Amniotic epithelial cell (primary cell): ENCODE measurements at places on chromosomes 4 and X.

GRCh38 chr4:8570201-8570600, 10.0 kb upstream of the GPR78 start:
- DNase-seq: no peak

- DNase-seq: no peak
Observed at GRCh38 chr4:102454268-102454667, 46.9 kb upstream of the NFKB1 start.

- peak; percentile 59 for DNase-seq
Observed at GRCh38 chr4:10456595-10457254, 501 bp downstream of the ZNF518B start.

DNA sequence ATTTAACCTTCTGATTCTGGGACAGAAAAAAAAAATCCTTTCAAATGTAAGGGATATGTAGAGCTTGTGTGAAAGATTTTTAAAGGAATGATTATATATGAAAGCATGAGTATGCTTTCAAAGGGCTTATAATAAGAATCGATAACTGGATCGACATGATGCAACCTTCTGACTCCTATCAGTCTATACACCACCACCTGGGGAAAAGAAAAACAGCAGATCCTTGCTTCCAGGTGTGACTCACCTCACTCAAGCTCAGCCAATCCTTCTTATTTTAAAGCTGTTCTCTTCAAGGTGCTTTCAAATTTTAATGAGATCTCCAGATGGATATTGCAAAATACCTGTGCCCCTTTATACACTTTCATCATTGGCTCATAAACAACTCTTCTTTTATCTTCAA, 102.1 kb upstream of the EDNRA start:
- DNase-seq: no peak

GRCh38 chr4:176044589-176044951, 21.1 kb upstream of the WDR17 start:
- no peak for DNase-seq

GRCh38 chr4:84378356-84378755, 120.7 kb downstream of the NKX6-1 start:
- no peak for DNase-seq

DNA sequence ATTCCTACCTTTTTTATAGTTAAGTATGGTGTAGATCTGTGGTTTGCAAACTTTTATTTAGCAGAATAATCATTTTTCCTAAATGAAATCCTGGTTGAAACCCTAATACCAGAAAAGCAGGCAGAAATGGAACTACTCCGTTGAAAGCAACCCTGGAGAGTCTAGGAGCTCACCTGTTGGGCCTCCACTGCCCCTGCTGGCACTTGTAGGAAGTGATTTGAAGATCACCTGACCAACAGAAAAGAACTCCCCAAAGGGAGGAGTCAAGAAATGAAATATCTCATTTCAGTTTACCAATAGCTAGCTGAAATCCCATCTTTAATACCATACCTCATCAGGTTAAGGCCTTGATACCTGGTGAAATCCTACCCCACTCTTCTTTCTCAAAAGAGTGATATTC, 277.1 kb downstream of the KLHL13 start:
- DNase-seq: no peak

DNA sequence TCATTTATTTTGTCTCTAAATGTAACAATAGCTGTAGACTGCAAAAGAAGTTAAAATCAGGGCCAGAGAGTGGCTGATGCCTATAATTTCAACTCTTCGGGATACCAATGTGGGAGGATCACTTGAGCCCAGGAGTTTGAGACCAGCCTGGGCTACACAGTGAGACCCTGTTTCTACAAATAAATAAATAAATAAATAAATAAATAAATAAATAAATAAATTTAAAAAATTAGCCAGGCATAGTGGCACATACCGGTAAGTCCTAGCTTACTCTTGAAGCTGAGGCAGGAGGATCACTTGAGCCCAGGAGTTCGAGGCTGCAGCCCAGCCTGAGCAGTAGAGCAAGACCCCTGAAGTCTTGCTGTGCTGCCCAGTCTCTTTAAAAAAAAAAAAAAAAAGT, 79.1 kb downstream of the WWC2 start:
- no peak for DNase-seq

- DNase-seq: no peak
Observed at GRCh38 chr4:71415491-71415890, 76.7 kb downstream of the SLC4A4 start.

- DNase-seq: no peak
Observed at GRCh38 chr4:27148211-27148895, 287.7 kb downstream of the STIM2 start.

GRCh38 chr4:56658528-56658927, 22.6 kb downstream of the HOPX start:
- peak; percentile 94 for DNase-seq

GRCh38 chrX:24166078-24166477, 16.5 kb downstream of the ZFX start:
- no peak for DNase-seq

DNA sequence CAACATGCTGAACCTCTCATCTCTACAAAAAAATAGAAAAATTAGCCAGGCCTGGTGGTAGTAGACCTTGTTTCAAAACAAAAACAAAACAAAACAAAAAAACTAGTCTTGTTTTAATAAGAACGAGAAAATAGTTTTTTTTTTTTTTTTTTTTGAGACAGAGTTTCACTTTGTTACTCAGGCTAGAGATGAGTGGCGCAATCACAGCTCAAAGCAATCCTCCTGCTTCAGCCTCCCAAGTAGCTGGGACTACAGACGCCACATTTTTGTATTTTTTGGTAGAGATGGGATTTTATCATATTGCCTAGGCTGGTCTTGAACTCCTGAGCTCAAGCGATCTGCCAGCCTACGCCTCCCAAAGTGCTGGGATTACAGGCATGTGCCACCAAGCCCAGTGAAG, 47.7 kb upstream of the UGDH start:
- DNase-seq: peak; percentile 38

DNA sequence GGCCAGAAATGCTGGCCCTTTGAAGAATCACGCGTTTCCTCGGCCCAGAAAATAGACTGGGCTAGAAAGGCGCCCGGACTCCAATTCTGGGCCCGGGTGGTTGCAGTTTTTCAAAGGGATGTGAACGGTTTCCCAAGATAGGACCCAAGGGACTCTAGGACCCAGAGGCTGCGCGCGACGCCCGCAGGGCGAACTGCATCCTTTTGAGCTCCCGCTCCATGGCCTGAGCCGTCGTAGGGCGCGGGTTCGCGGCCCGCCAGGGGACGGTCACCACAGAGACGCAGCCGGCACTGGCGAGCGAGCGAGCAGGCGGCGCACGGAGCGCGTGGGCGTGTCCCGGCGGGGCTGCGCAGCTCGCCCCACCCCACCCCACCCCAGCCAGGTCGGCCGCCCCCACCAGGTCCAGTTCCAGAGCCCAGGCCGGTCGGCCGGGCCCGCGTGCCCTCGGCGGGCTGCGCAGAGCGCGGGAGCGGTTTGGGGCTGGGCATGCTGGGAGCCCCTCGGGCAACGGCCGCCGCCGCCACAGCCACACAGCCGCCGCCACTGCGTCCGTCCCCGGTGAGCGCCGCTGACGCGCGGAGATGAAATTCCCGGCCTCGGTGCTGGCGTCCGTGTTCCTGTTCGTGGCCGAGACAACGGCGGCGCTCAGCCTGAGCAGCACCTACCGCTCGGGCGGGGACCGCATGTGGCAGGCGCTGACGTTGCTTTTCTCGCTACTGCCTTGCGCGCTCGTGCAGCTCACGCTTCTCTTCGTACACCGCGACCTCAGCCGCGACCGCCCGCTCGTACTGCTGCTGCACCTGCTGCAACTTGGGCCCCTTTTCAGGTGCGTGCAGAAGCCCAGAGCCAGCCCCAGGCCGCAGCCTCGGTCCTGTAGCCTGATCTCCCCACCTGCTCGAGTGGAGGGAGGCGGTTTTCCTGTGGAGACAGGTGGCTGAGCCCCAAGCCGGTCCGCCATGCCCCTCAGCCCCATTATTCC, at the start of gene XK:
TSS of gene XK (plus strand) at position 411 of the 979 bp plus-strand sequence. CDS start at position 582, 171 bp downstream.
- peak; percentile 14 for DNase-seq

DNA sequence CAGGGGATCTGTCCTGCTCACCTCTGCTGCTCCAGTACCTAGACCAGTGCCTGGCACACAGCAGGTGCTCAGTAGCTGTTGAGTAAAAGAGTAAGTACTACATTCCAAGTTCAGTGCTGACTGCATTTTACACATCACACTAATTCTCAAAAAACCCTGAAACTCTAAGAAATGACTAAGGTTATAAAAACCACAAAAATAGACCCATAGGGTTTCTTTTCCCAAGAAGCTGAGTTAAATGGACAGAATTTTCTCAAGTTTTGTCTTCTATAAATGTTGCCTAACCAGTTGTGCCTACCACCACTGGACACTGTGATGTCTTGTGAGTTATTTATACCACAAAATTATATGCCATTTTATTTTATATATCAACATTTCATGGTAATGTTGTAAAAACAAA, 78.9 kb upstream of the RXFP1 start:
- no peak for DNase-seq

GRCh38 chr4:122783301-122784215, 43.1 kb upstream of the FGF2 start:
- peak; percentile 82 for DNase-seq

GRCh38 chr4:69907151-69907550, 23.7 kb upstream of the CSN1S1 start:
- DNase-seq: peak; percentile 46

DNA sequence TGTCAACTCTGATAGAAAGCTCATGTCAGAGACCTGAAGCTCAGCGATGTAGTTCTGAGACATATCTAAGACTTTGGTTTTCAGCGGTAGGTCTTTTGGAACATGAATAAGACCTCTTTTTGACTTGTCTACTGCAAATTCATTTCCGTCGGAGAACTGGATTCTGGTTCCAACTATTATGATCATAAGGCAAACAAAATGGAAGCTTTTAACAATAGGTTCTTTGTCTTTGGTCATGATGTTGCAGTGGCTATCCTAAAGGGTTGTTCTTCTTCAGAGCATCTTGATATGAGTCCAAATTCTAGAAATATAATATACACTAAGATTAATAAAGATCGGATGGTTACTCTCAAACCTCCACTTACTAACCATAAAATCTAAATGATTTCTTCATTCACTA, 24.6 kb upstream of the TLR1 start:
- DNase-seq: no peak

DNA sequence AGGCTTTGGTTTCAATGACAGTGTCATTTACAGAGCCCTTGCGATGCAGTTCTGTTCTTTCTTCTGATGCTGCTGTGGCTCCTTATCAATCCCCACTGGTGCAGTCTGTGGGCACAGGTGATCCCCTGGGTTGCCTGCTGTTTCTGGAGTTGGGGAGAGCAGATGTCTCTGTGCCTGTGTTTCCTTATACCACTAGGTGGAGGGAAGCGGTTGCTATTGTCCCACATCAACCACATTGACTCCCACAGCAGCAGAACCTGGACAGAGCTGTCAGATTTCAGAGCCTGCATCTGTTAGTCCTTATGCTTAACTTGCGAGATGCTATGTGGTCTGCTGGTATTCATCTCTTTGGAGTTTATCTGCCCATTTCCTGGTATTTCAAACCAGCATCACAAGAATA, 57.7 kb downstream of the NEIL3 start:
- DNase-seq: peak; percentile 72

DNA sequence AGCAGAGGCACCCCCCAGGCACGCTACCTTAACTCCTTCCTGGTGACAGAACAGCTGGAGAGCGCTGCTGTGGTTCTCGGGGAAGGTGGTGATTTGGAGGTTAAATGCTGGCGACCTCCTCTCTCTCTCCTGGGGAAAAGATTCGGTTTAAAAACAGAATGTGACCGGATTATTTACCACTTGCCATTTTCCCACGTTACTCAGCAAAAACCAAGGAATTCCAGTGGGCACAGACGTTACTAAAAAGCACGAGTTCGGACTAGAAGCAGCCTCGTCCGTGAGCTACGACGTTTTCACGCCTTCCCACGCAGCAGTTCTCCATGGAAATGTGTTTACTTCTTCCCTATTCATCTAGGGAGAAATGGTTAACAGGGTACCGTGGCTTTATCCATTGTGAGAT, 32.3 kb upstream of the C4orf50 start:
- DNase-seq: no peak

DNA sequence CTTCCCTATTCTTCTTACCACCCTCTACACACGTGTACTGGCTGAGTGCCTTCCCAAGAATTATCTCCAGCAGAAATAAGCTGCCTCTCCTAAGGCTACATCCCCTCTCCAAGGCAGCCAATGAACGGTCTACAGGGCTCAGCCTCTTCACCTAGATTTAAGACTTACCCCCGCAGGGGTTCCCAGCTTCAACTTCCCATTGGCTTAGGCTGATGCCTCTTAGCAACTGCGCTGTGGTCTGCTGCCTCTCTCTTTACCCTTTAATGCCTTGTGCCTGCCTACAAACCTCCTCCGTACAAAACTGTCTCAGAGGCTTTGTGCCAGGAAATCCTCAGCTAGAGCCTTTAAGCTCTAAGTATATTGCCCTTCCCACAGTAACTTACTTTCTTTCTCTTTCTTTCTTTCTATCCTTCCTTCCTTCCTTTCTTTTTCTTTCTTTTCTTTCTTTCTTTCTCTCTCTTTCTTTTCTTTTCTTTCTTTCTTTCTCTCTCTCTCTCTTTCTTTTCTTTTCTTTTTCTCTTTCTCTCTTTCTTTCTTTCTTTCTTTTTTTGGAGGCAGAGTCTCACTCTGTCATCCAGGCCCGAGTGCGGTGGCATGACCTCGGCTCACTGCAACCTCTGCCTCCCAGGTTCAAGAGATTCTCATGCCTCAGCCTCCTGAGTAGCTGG, 15.1 kb upstream of the PIGA start:
- DNase-seq: no peak

DNA sequence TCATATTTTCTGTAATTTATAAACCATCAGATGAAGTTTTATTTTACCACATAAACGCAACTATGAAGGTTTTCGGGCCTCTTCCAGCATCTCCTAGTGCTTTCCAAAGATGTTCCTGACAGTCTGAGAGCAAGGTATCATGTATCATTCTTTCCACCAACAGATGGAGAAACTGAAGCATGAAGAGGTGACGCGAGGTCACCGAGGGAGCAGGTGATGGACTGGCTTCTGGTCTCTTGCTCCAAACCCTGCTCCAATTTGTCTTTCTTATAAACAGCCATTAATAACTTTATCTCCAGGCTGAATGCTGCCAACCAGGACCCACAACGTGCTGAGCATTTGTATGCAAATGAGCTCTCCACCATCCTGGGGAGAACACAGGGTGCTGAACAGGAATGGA, 86.3 kb upstream of the MAML3 start:
- no peak for DNase-seq

GRCh38 chr4:64465263-64465662, 56.0 kb upstream of the TECRL start:
- no peak for DNase-seq

DNA sequence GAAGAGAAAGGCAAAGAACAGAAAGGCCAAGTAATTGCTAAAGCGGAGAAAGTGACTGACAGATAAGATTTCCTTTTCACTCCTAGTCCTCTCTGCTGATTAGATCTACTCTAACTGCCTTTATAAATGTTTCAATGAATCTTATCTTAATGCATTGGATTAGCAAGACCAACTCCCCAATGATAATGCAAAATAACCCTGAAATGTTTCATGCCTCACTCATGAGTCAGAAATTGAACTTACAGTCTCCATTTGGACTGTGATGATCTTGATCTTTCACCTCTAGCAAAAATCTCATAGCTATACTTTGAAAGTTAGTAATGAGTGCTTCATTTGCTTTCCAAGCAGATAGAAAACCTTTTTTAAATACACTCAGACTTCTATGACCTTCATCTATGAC, 26.5 kb downstream of the SLC10A7 start:
- peak; percentile 83 for DNase-seq
